Activated T-cell treated with anti-CD3 and anti-CD28 coated beads for 1 hour (primary cell): ENCODE measurements at places on chromosomes 11 and 22.

- DNase-seq: no peak
Measured at GRCh38 chr11:3030289-3031070, 26.7 kb downstream of the CARS1 start.

DNA sequence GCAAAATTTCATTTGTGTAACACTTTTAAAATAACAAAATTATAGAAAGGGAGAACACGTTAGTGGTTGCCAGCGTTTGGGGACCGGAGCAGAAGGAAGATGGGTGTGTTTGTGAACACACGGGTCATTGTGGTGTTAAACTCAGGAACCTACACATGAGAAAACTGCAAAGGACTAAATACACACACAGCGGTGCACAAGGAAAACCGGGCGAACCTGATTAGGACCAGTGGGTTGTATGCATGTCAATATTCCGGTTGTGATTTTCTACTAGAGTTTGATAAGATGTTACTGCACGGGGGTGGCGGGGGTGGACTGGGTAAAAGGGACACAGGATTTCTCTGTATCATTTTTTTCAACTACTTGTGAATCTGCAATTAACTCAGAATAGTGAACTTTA, 351.2 kb downstream of the OPCML start:
- no peak for DNase-seq

DNA sequence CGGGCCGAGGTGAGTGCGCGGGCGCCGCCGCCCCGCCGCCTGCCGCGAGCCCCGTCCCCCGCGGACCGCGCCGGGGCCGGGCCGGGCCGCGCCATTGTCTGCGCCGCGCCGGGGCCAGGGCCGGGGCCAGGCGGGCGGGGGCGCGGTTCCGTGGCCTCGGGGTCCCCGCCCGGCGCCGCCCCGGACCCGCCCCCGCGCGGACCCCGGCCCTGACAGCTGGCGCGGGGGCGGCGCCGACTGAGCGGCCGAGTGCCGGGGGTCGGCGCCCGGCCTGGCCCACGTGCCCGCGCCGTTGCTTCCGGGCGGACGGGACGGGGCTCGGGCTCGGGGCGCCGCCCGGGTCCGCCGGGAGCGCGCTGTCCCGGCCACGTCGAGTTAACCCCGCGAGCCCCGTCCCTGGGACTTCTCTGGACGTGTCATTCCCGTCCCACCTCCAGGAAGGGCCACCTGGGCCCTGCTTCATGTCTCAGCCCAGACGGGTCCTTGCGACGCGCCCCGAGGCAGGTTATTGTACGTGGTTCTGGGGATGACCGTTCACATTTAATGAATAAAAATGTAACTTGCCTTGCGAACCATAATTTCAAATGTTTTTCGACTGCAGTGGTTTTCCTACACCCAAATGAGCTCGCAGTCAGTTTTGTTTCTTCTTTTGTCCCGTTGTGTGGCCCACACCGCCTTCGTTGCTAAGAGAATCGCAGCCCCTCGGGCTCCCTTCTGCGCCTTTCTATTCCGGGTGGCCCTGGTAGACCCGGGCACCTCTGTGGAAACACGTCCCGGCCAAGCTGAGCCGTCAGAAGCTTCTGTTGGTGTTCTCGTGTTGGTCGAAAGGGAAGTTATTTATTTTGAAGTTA, 562 bp downstream of the ZBED4 start:
- DNase-seq: no peak

DNA sequence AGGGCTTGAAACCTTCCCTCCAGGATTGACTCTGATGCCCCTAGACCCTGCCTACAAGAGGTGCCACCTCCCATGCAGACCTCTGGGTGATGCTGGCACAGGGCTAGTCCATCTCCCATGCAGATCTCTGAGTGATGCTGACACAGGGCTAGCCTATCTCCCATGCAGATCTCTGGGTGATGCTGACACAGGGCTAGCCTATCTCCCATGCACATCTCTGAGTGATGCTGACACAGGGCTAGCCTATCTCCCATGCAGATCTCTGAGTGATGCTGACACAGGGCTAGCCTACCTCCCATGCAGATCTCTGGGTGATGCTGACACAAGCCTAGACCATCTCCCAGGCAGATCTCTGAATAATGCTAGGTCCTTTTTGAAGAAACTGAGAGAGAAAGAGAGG, 321.7 kb downstream of the NTM start:
- no peak for DNase-seq
